Natural killer cell treated with Interleukin-12 subunit alpha and Interleukin-12 subunit beta and Interleukin-15 and Interleukin-18, amount 100 ng/mL, for 72 hours (primary cell): ENCODE measurements at places on chromosomes 12 and 14. TPM values are rescaled to one million over a fixed set of nuclear protein-coding genes. Genes with fewer than 3 reads are reported as not detected.

DACT1 gene
- total RNA-seq: not detected

RHOJ gene
- not detected for total RNA-seq

CALCOCO1 gene
- total RNA-seq: 79.8 TPM

CD4 gene
- total RNA-seq: 5.4 TPM

RAB35 gene
- 85.2 TPM for total RNA-seq

SCN8A gene
- total RNA-seq: 0.50 TPM

TAS2R13 gene
- 1.2 TPM for total RNA-seq
